Eye (tissue), 1 donor: ENCODE measurements at places on chromosomes 16 and 17.
A peak's percentile ranks its signal among the peaks of the same experiment; 100 is the strongest.

- DNase-seq: no peak
These were observed 52.6 kb downstream of the RAB11FIP4 start for GRCh38 chr17:31444026-31444425.

DNA sequence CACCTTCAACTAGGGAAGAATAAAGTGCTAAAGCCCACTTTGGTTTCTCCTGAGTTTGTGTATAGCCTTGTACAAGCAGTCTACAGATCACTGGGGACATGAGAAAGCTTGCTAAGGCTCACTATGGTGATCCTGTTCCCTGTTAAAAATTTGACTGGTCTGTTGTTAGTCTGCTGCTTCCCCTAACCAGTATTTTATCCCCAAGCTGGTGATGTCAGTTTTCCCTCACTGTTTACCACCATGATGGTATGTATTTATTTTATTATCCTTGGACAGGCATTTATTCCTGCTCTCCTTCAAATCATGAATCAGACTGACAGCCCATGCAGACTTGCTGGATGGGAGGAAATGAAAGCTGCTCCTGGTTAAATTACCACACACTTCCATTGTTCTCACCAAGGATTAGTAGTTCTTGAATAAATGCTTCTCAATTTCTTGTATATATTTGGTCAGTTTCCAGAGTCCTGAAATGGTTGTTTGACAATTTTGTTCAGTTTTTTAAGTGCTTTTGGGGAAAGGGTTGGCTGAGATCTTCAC is 99.6 kb downstream of the CA4 start:
- no peak for DNase-seq

DNA sequence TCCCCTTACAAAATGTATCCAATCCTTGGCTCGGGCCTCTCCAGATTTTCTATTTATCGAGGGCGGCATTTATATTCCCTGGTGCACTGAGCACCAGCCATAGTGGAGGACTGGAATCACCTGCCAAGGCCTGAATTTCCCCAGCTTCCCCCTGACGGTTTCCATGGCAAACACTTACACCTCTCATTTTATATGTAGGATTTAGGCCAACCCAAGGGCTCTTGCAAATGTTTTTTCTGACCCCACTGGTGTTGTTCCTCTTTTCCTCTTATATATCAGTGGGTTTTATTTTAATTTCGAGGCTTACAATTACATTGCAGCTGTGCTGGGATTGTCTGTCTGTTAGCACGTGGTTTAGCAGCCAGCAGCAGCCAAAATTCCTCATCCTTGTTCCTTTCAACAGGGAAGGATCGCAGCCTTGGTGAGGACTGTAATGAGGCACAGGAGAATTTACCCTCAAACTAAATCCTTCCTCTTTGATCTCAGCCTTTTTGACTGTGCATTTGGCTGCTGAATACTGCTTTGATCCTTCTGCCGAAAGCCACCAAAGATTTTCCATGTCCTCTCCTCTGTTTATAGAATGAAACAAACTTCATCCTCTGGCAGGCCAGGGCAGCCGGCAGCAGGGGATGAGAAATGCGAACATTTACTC is 26.5 kb upstream of the CES5A start:
- peak; percentile 19 for DNase-seq

- DNase-seq: no peak
These were observed 18.8 kb downstream of the B9D1 start for GRCh38 chr17:19343671-19344151.

DNA sequence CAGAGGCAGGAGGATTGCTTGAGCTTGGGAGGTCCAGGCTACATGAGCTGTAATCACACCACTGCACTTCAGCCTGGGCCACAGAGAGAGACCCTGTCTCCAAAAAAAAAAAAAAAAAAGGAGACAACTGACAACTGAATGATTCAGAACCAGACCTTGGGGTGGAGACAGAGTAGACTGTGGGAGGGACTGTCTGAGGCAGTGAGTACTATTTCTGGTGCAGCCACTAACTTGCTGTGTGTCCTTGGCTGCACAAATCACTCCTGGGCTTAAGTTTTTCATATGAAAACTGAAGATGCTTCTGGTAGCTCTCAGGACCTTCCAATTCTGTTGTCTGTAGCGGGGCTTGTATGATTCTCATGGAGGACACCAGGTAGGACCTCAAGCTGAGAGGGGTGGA is 5.8 kb downstream of the ASB16 start:
- DNase-seq: no peak

- peak; percentile 36 for DNase-seq
These were observed 145.3 kb upstream of the LHX1 start for GRCh38 chr17:36791942-36792475.

GRCh38 chr17:65660947-65661346 is 99.5 kb upstream of the AXIN2 start:
- no peak for DNase-seq

- no peak for DNase-seq
These were observed 636.3 kb upstream of the SOX9 start for GRCh38 chr17:71484546-71484945.

DNA sequence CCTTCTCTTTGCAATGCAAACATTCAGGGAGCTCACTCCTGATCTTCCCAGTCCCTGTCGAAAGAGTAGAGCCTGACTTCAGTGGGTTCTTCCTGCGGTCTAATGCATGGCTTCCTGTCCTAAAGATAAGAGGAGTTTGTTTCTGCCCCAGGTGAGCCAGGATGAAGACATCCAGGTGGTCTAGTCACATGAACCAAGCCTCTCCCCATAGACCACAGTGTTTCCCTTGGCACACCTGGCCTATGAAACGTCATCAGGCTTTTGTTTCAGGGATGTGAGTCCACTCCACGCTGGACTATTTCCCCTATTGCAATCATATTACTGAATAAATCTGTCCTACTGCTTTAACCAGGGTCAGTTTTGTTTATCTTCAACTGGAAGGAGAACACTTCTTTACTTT is 21.1 kb downstream of the CES1 start:
- no peak for DNase-seq

- DNase-seq: no peak
These were observed 307.5 kb downstream of the CPPED1 start for GRCh38 chr16:12496186-12496585.

GRCh38 chr17:41060052-41060604 is at the start of gene KRTAP2-3:
TSS of gene KRTAP2-3 (minus strand) at chr17:41060114. CDS start at chr17:41060050, 64 bp downstream.
- DNase-seq: peak; percentile 37

GRCh38 chr17:16943541-16944333 is 28.2 kb downstream of the TNFRSF13B start:
- DNase-seq: no peak

DNA sequence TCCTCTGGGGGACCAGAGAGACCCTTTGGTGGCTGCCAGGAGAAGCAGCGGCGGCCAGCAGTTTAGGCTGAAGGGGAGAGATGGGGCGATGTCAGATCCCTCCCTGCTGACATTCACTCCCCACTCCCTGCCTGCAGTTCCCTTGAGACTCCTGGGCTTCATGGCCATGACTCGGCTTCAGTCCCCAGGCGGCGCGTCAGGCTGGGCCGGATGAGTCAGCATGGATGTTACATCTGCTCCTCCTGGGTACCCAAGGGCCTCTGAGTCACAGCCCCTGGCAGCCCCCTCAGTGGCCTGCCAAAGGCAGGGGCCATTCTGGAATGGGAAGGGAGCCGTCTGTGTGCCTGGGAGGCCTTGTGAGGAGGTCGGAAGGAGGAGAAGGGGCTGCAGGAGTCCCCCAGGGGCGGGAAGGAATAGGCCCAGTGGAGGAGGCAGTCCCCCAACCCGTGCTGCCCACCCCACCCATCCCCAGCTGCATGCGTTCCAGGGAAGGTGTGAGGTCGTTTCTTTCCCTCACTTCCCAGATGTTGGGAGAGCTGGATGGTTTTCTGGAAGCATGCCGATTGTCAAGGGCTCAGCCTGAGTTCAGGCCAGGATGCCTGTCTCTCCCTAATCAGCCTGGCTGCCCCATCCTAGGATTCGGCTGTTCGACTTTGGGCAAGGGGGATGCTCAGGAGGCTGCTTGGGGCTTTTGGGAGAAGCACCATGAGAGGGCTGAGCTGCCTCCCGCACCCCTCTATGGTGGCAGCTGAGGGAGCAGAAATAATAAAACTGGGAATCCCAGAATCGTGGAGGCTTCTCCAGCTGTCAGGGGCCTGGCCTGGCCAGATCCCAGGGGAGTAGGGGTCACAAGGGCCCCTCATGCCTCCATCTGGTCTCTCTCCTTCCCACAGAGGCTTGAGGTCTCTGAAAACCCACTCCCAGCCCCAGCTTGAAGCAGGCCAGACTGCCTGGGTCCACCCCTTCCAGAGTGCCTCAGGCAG is 9.7 kb downstream of the RHBDL3 start:
- DNase-seq: peak; percentile 80

GRCh38 chr16:66369055-66369592 is 2.6 kb downstream of the CDH5 start:
- DNase-seq: no peak

- no peak for DNase-seq
These were observed 162.4 kb upstream of the CHMP6 start for GRCh38 chr17:80829166-80829813.

DNA sequence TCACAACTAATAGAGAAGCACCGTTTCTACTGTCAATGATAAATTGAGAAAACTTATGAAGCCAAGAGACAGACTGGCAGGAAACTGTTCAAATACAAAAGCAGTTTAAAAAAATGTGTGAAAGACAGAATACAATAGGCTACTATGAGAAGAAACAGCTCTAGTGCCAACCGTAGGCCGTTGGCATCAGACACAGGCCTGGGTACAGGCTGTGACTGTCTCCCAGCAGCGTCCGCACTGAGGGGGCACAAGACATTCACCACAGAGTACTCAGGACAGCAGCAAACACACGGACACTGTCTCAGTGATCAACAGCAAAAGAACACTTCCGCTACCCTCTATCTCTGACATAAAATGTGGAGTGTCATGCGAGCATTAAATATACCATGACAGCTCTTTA is 7.8 kb upstream of the C1QBP start:
- DNase-seq: no peak

DNA sequence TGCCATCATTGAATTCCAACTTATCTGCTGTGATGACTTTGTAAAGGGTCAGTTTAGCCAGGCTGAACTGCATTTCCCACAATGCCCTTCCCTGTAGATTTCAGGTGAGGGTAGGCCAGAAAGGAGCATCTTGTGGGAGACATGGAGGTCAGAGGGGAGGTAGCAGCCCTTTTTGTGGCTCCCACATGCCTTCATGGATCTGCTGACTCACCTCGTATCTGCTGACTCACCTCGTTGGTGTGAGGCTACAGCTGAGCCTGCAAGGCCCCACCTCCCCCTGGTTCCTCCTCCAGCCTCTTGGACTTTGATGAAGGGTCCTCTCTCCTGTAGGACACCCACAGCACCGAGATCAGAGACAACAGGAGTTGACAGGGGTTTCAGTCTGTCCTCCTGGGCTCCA is 102.5 kb downstream of the SALL1 start:
- DNase-seq: no peak

GRCh38 chr17:66123163-66123562 is 68.8 kb downstream of the CEP112 start:
- no peak for DNase-seq

- peak; percentile 60 for DNase-seq
These were observed 2.9 kb upstream of the CBX8 start for GRCh38 chr17:79799538-79800324.
